ENCODE measurements at places on chromosomes 5 and 9. TPM values are rescaled to one million over a fixed set of nuclear protein-coding genes. Genes with fewer than 3 reads are reported as not detected.

The IL13 gene
- not detected for total RNA-seq

The ANKRD31 gene
- total RNA-seq, result 0.05 TPM

The TRAF1 gene
- 1.4 TPM for total RNA-seq

The GDF9 gene
- 0.33 TPM for total RNA-seq

The LRRC19 gene
- not detected for total RNA-seq

The C7 gene
- total RNA-seq, result 1.5 TPM

The PTGES gene
- total RNA-seq, result 0.15 TPM

The CDX1 gene
- 0.59 TPM for total RNA-seq

The IRX1 gene
- not detected for total RNA-seq

The IFNA21 gene
- total RNA-seq, result not detected

The GNA14 gene
- 10.6 TPM for total RNA-seq

The IFNE gene
- total RNA-seq, result not detected

The BRIX1 gene
- total RNA-seq, result 21.2 TPM

The FOXD4L4 gene
- 0.13 TPM for total RNA-seq

The ICE1 gene
- 34.9 TPM for total RNA-seq
